Activated CD8-positive, alpha-beta memory T cell treated with anti-CD3 and anti-CD28 coated beads for 1 hour (primary cell): ENCODE measurements at places on chromosomes 1 and 21.

GRCh38 chr1:116560704-116561490 lies 9.9 kb downstream of the CD58 start:
- no peak for DNase-seq

DNA sequence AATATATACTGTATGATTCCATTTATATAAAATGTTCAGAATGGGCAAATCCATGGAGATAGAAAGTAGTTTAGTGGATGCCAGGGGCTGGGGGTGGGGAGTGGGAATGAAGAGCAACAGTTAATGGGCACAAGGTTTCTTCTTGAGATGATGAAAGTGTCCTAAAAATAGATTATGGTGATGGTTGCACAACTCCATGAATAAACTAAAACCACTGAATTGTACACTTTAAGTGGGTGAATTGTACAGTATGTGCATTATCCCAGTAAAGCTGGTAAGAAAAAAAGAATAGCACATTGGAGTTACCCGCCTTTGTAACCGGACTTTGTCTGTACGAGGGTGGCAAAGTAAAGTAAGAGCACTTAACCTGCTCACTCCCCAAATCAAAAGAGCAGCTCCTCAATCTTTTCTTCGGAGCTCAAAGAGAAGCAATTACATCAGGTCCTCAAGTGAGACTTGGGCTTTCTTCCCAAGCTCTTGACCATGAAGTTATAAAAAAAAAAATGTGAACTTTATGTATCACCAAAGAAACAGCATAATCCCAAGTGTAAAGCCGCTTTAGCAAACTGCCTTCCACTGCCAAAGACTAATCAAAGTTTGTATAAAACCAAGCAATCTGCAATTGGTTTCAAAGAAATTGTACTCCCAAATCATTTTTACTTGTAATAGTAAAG lies 32.1 kb downstream of the ALDH9A1 start:
- DNase-seq: no peak

DNA sequence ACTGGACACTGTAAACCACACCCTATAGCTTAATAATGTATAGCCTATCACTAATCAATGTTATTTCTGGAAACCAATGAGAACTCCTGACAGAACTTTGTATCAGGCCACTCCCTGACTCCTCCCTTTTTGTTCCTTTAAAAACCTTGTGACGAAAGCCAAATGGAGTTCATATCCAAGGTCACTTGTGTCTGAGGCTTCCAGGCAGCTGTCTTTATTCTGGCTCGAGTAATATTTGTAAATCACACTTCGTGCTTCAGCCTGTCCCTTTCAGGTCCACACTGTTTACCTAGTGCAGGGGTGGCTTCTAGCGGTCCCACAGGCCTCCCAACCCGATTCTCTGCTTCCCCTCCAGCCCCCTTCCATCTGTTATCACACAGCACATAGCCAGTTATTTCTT lies 16.2 kb upstream of the CAPN9 start:
- no peak for DNase-seq

DNA sequence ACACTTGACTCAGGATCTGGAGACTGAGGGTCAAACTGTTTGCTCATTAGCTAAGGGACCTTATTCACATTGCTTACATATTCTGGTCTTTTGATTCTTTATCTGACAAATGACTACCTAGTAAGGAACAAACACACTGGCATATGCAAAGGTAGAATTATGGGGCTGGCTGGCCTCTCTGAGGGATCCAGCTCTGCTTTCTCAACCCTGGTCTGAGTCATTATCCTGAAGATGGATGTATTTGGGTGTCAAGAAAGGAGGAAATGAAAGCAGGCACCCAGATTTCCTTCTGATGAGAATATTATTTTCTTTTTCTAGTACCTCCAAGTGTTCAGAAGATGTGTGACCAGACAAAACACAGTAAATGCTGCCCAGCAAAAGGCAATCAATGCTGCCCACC lies 6.0 kb downstream of the SMCP start:
- no peak for DNase-seq

- no peak for DNase-seq
Observed at GRCh38 chr1:84689514-84690396, 506 bp downstream of the SSX2IP start.

- no peak for DNase-seq
Observed at GRCh38 chr1:19525607-19526545, 40.5 kb upstream of the CAPZB start.

- no peak for DNase-seq
Observed at GRCh38 chr1:221781102-221781755, 39.3 kb upstream of the DUSP10 start.

DNA sequence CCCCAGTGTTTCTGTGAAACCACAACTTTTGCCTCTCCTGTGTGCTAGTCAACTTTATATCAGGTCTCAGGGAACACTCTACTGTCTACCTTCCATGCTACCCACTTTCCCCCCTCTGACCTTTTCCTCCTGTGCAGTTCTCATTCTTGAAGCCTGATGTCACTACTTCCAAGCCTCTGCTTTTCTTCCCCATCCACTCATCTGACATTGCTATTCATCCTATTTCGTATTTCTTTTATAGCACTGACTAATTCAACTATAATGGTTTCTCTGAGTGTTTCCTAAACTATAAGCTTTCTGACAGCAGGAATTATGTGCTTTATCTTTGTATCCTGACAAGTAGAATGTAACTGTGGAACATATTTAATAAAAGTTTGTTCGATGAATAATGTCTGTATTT lies 18.2 kb upstream of the DPH5 start:
- DNase-seq: no peak

- DNase-seq: no peak
Observed at GRCh38 chr1:160797271-160797709, 1.3 kb downstream of the LY9 start.

GRCh38 chr1:47696737-47697441 lies 259.0 kb downstream of the FOXD2 start:
- DNase-seq: no peak

- DNase-seq: no peak
Observed at GRCh38 chr1:28966617-28967016, 52.2 kb downstream of the EPB41 start.

GRCh38 chr1:112779665-112780526 lies 64.8 kb upstream of the PPM1J start:
- DNase-seq: no peak

- no peak for DNase-seq
Observed at GRCh38 chr21:37087188-37087587, 14.1 kb downstream of the TTC3 start.

DNA sequence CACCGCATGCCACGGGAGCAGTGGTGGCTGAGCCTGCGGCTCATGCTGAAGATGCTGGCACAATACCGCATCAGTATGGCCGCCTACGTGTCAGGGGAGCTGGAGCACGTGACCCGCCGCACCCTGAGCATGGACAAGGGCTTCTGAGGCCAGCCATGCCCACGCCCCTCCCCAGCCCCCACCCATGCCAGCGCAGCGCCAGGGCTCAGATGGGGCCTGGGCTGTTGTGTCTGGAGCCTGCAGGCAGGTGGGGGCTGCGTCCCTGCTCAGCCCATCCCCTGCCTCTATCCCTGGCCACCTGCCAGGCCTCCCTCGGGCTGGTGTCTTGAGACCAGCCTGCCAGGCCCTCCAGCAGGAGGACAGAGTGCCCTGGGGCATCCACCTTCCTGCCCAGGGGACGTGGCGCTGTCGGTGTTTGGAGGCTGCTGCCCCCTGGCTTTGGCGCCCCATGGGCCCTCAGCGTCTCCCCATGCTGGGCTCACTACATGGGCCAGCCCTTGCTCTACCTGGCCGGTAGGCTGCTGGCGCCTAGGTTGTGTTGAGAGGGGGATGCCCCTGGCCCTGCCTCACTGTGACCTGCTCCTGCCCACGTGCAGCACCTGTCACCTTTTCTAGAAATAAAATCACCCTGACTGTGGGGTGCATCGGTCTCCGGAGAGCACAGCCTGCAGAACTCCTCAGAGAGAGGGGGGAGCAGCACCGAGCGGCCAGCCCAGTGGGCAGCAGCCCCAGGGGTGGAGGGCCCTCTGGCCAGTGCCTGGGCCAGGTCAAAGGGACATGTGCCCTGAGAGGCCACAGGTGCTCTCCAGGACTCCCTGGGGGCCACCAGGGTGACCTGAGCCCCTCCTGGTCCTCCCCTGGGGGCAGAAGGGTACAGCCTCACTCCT lies 12.2 kb downstream of the CFAP410 start:
- no peak for DNase-seq

- DNase-seq: no peak
Observed at GRCh38 chr1:163471779-163472650, 150.3 kb downstream of the NUF2 start.

GRCh38 chr1:233582439-233582838 lies 31.5 kb upstream of the KCNK1 start:
- no peak for DNase-seq
